ENCODE measurements at places on chromosomes 6 and 20. TPM values are rescaled to one million over a fixed set of nuclear protein-coding genes. Genes with fewer than 3 reads are reported as not detected.

Gene SNAI1
- total RNA-seq = not detected

Gene SEMG1
- not detected for total RNA-seq

Gene SPEF1
- total RNA-seq = not detected

Gene MEI4
- 0.24 TPM for total RNA-seq

Gene HSPA1L
- total RNA-seq = 0.64 TPM

Gene SNRPB
- 325 TPM for total RNA-seq

Gene RSPO3
- total RNA-seq = not detected

Gene SAMD5
- 0.48 TPM for total RNA-seq

Gene ZC2HC1B
- total RNA-seq = not detected

Gene TP53TG5
- 0.21 TPM for total RNA-seq

Gene CCN5
- not detected for total RNA-seq

Gene ZBP1
- total RNA-seq = not detected

Gene ANGPT4
- not detected for total RNA-seq

Gene DEFB124
- not detected for total RNA-seq

Gene ATRN
- 60.5 TPM for total RNA-seq

Gene THBS2
- total RNA-seq = 10.6 TPM

Gene XPO5
- 43.1 TPM for total RNA-seq

Gene LRRC73
- total RNA-seq = 0.24 TPM

Gene RALGAPA2
- 13.9 TPM for total RNA-seq

Gene HCK
- total RNA-seq = not detected

Gene SLPI
- total RNA-seq = 837 TPM

Gene VWA7
- total RNA-seq = 0.48 TPM

Gene MOG
- total RNA-seq = not detected

Gene B3GALT4
- total RNA-seq = 3.6 TPM

All from tracheal epithelial cell (primary cell).